ENCODE measurements at places on chromosomes 4 and X.

DNA sequence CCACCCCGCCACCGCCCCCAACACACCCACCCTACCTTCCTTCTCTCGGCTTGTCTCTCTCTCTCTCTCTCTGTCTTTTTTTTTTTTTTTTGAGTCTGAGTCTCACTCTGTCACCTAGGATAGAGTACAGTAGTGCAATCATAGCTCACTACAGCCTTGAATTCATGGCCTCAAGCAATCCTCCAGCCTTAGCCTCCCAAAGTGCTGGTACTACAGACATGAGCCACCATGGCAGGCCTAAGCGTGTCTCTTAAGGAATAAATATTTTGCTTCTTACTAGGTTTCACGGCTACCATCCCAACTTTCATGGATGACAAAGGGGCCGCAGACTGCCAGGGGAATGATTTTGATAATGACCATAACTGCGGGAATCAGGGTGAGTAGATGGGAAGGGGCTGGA, 55.8 kb downstream of the SSX7 start:
- DNase-seq, result no peak

DNA sequence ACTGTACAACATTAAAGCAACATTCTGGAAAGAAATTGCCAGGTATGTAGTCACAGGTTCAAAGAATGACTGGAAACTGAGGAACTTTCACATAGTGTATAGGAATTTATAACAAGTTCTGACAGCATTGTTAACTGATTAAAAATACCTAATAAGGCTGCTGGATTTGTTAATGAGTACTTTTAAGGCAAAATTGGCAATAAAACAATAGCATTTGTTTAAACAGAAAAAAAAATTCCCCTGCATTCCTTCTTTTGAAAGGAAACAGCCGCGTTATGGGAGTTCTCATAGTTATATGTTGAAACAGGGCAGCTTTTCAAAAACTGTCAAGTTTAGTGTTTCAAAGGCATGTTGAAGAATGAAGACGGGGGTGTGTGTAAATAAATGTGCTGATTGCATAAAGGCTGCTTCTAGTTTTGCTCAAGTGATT, 282.5 kb upstream of the FAT1 start:
- DNase-seq, result peak; percentile 21

GRCh38 chr4:15695240-15695699, 7.6 kb upstream of the BST1 start:
- peak; percentile 92 for DNase-seq

DNA sequence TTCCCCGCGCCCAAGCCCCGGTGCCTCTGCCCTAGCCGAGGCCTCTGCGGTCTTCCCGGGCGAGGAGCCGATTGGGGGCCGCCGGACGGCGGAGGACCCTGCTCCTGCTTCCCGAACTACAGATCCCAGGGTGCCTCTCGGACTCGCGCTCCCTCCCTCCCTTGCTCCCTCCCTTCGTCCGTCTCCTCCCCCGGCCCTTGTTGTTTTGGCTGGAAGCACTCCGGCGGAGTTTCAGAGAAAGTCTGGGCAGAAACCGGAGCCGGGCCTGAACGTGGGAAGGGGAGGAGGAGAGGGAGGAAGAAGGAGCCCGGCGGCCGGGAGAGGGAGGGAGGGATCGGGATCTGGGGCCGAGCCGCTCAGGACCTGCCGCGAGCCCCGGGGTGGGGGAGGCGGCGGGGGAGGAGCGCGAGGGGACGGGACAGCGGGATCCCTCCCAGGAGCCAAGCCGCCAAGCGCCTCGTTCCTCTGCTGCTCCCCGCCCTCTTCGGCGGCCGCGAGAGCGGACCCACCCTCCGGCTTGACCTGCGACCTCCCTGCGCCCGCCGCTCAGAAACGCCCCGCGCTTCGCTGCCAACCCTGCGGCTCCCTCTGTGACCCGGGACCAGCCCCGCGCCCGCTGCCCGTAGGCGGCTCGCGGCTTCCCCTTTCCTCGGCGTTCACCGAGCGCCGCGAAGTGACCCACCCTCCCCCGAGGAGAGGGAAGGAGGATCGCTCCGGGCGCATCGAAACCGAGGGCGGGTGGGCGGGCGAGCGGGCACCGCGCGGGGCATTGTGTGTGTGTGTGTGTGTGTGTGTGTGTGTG, 496 bp upstream of the GAB1 start:
- peak; percentile 62 for DNase-seq

DNA sequence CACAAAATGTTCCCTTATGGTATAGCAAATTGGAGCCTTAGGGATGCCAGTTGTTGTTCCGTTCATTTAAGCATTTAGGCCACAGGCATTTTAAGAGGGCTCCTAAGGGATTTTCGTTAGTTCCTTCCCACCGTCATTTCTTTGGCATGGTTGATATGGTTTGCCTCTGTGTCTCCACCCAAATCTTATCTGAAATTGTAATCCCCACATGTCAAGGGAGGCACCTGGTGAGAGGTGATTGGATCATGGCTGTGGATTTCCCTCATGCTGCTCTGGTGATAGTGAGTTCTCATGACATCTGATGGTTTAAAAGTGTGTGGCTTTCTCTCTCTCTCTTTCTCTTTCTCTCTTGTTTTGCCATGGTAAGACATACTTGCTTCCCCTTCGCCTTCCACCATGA, 104.1 kb downstream of the ASB9 start:
- DNase-seq, result no peak

DNA sequence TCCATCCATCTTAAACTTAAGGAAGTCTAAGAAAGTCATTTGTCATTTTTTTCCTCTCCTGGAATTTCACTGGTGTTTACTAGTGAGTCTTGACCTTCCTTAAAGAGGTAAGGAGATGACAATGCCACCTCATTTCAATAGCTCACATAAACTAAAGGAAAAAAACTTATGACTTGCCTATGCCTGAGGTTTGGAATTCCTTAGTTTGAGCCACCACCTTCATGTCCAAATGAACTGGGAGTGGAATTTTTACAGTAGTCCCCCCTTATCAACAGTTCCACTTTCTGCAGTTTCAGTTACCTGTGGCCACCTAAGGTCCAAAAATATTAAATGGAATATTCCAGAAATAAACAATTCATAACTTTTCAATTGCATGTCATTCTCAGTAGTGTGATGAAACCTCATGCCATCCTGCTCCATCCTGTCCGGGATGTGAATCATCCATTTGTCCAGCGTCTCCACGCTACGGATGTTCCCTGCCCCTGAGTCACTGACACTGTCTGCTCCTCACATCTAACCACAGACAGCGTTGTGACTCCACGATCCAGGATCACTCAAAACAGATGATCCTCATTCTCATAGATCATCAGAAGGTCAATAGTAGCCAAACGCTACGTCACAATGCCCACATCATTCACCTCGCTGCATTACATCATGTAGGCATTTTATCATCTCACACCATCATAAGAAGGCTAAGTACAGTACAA, 177.4 kb downstream of the SH3KBP1 start:
- DNase-seq, result peak; percentile 90

GRCh38 chr4:39205000-39205399, 22.7 kb downstream of the WDR19 start:
- DNase-seq, result peak; percentile 3

- DNase-seq, result peak; percentile 8
These were observed 153.9 kb downstream of the KDR start for GRCh38 chr4:54971474-54971950.

DNA sequence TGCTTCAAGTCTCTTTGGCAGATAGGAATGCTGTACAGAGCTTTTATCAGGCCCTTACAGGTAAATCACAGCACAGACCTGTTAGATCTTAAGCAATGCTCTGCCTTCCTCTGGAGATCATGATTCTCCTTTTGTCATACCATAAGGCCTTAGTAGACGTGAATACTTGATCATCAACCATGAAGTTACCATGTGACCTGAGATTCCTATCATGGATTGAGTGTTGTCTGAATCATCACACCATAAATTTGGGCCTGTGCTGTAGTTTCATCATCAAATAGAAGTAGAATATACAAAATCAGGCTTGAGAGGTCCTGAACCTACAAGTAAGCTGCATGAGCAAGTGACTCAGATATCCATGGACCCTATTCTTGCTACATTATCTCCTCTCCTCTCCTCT, 466.8 kb upstream of the INTU start:
- no peak for DNase-seq

DNA sequence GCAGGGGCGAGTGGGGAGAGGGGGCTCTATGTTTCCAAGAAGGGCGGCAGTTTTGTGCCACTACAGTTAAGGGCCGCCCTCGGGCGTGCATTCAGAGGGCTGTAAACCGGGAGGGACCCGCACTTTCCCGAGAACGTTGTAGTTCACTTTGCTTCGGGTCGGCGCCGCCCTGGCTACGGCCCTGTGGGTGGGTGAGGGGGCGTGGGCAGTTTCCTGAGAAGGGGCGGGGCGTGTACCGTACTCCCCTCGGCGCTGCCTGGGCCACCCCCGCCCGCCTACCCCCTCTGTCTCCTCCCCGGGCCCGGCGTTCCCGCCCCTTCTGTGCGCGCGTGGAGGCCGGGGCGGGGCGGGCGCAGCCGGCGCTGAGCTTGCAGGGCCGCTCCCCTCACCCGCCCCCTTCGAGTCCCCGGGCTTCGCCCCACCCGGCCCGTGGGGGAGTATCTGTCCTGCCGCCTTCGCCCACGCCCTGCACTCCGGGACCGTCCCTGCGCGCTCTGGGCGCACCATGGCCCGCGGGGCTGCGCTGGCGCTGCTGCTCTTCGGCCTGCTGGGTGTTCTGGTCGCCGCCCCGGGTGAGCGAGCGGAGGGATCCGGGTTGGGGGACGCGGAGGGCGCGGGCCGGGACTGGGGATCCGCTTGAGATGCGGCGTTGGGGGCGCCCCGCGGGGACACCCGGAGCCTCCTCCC, at the start of gene CD99:
CD99 (plus strand) TSS at position 440 of the 687 bp plus-strand sequence; CDS start at position 506, 66 bp downstream.
- DNase-seq, result no peak

DNA sequence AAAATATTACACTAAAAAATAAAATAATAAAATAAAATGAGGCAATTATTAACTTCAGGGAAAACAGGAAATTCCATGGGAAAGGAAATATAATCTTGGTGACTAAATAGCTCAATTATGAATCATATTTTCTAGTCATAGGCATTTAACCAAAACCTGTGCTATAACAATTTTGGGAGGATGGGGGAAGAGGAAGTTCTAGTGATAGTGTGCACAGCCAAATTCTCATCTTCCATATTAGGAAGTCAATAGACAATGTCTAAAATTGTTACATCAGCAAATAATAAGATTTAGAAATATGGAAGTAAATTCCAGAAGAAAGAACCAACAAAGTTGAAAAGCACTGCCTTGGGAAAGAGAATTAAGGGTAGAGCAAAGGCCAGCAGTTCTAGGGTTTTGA, 2.8 kb downstream of the AWAT2 start:
- DNase-seq, result no peak

DNA sequence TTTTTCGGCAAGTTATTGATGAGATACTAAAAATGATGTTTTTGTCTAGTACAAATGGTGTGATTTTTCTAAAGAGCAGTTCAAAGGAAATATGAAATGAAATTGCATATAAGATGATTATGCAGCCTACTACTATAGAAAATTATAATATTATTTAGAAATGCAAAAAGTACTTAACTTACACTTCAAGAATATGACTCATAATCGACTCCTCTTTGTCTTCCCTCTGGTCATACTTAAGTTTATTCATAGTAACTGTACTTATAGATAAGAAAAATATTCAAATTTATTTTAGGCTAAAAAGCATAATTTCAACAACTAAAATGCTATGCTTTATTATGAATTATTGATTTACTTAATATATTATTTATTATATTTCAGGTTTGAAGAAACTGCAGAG, 33.2 kb downstream of the CEP44 start:
- no peak for DNase-seq

DNA sequence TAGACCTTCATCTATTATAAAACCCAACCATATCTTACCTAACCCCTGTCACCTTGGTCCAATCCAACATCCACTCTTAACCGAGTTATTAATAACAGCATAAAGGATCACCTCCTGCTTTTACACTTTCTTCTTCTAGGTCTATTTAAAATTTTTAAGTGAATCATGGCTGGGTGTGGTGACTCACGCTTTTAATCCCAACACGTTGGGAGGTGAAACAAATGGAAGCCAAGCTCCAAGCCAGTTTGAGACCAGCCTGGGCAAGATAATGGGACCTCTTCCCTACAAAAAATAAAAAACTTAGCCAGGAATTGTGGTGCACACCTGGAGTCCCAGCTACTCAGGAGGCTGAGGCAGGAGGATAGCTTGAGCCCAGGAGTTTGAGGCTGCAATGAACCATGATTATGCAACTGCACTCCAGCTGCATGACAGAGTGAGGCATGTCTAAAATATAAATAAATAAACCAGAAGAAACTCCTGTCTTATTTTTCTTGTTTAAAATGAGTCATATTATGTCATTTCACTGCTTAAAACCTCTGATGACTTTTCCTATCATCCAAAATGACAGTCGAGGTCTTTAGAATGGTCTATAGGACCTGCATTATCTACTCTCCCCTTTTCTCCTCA, 188.4 kb downstream of the GASK1B start:
- no peak for DNase-seq

DNA sequence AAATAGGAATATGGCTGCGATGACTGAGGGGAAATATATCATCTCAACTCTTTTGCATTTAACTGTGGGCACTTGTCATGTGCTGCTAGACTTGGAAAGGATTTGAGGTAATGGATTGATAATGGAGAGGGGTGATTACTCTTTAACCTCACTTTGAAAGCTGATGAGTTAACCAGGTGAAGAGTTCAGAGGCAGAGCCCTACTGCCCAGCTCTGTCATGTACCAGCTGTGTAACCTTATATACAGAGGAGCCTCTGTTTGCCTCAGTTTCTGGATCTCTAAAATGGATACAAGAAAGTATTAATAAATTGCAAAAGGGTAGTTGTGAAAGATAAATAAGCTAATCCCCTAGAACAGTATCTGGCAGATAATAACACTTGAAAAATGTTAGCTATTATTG, 51.5 kb downstream of the WDR19 start:
- DNase-seq, result no peak

Measured in GM04503 (cell line).